ENCODE measurements at places on chromosomes 2 and 18.
A peak's percentile ranks its signal among the peaks of the same experiment; 100 is the strongest.

DNA sequence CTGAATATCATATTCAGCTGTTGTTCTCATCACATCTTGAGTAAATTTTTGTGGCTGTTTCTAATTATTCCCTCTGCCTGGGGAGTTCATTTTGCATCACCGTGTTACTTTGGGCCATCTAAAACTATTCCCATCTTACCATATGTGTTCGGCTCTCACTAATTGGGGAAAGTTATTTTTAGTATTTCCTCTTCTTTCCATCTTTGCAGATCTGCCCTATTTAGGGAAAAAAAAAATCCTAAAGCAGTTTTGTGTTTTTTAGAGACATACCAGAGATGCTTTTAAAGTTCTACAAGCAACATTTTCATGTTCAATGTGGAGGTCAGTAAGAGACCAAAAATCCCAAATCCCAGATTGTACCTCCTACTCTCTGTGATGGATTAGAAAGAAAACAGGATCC, 111.3 kb upstream of the NDUFV2 start:
- DNase-seq: no peak

- DNase-seq: peak; percentile 78
Observed at GRCh38 chr2:163345795-163346573, 389.8 kb downstream of the FIGN start.

DNA sequence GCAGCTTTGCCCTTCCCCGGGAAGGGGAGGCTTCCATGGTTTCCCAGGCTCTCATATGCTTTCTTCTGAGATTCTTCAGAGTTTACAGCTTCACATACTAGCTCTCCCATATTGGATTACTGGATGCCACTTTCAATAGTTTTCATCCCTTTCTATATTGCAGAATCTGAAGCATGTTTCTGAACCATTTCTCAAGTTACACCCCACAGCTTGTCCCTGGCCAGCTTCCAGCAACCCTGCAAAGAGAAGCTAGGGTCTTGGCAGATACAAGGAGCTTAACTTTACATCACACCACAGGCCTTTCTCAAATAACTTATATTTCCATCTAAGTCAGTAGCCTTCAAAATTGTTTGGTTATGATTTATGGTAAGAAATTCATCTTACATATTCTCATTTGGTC, 39.6 kb downstream of the LHCGR start:
- no peak for DNase-seq

DNA sequence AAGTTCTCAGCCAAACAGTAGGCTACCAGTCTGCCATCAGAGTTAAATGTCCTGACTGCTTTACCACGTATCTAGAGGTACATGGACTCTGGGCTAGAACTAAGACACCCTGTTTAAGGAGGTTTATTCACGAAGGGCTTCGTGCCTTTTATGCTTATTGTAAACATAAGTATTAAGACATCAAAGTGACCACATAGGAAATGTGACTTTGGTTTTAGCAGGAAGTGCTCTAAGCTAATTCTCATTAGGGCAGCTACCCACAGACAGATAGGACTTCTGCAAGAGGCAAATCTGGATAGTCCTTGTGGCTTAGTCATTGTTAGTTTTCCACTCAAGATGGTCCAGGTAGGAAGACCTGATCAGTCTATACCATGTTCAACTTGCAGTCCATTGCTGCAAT, 233.3 kb upstream of the MGAT5 start:
- no peak for DNase-seq

- DNase-seq: no peak
Observed at GRCh38 chr2:231524477-231525247, 5.6 kb downstream of the NMUR1 start.

All from ELR (cell line).